ENCODE measurements at places on chromosomes 1 and 21. TPM values are rescaled to one million over a fixed set of nuclear protein-coding genes. Genes with fewer than 3 reads are reported as not detected.

The CD101 gene
- total RNA-seq = 0.76 TPM

DNA sequence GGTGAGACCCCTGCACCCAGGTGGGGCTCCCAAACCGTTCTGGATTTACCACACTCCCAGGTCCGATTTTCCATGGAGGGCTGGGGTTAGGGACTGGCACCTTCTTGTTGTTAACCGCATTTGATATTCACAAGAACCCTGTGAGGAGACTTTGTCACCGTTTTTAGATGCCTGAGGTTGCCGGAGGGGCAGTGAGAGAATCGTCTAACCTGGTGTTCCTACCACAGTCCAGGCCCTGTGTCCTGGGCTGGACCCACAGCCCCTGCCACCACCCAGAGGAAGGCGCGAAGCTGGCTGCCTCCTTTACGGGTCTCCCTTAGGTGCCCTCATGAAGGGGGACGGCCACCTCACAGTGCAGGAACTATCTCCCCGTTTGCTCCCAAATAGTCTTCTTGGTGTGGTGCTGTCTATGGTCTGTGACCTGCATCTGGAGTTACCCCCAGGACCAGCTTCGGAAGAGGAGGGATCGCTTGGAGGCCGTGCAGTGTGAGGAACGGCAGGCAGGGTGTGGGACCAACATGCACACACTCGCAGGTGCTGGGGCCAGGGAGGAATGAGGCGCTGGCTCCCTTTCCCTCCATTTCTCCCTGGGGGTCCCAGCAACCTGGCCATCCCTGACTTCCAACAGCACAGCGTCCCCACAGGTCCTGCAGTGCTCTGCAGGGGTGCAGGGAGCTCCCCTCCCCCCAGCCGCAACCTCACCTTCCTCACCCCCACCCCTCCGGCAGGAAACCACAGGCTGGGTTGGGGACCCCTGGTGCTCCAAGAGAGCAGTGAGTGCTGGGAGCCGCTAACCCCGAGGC, 7.0 kb downstream of the SIM2 start:
- H3K4me1 ChIP-seq = no peaks in the 10 kb centered on the region
- no peaks in the 10 kb centered on the region for H3K27me3 ChIP-seq
- DNase-seq = no peak
- no peak overlapping the region for H3K4me3 ChIP-seq
- no peak overlapping the region for H3K27ac ChIP-seq
- H3K36me3 ChIP-seq = peaks cover 22% of the 10 kb centered on the region

DNA sequence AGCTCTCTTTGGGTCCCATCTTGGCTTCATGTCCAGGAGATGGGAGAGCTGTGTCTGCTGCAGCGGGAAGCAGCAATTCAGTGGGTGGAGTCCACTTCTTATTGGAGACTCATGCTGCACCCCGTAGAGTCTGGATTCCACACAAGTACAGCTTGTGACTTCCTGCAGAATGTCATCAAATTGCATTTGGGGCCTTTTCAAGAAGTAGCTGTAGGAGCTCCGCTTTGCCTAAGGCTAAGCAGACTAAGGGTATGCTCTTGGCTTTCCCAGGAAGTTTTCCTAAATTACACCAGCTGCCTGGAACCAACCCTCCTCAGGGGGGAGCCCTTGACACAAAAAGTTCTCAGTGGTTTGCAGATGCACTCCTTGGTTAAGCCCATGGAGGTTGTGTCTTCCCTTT, 5.7 kb upstream of the MOB3C start:
- no peak overlapping the region for H3K27ac ChIP-seq
- DNase-seq = peak; percentile 63
- H3K4me1 ChIP-seq = no peaks in the 10 kb centered on the region
- H3K4me3 ChIP-seq = no peak overlapping the region

- H3K27me3 ChIP-seq = peaks cover 93% of the 10 kb centered on the region
- H3K4me3 ChIP-seq = no peak overlapping the region
- H3K27ac ChIP-seq = no peak overlapping the region
Measured at GRCh38 chr1:157390651-157391050, 161.7 kb downstream of the FCRL5 start.

- H3K27me3 ChIP-seq = no peaks in the 10 kb centered on the region
- H3K36me3 ChIP-seq = no peaks in the 10 kb centered on the region
- H3K27ac ChIP-seq = no peak overlapping the region
Measured at GRCh38 chr1:239835946-239836440, 255.7 kb upstream of the FMN2 start.

The CNKSR1 gene
- 28.1 TPM for total RNA-seq

The AMIGO1 gene
- total RNA-seq = 1.3 TPM

The IVL gene
- 1.9 TPM for total RNA-seq

DNA sequence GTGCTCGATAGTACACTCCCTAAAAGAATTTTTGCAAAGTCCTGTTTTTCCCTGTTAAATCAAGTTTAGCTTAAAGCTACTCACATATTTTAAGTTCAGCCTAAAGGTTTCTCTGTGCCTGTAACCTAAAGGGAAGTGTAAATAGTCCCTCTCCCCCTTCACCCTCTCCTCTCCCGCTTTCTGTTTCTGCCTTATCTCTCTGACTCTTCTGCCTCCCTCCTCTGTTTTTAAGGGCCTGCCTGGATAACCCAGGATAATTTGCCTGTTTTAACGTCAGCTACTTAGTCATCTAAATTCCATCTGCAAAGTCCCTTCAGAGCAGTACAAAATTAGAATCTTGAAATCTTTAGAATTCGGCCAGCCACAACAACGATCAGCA, 92.6 kb downstream of the NID1 start:
- H3K27ac ChIP-seq = no peak overlapping the region
- DNase-seq = no peak

- H3K4me1 ChIP-seq = no peaks in the 10 kb centered on the region
- H3K4me3 ChIP-seq = no peak overlapping the region
- no peaks in the 10 kb centered on the region for H3K27me3 ChIP-seq
- DNase-seq = no peak
Measured at GRCh38 chr1:25522031-25522655, 21.3 kb upstream of the LDLRAP1 start.

DNA sequence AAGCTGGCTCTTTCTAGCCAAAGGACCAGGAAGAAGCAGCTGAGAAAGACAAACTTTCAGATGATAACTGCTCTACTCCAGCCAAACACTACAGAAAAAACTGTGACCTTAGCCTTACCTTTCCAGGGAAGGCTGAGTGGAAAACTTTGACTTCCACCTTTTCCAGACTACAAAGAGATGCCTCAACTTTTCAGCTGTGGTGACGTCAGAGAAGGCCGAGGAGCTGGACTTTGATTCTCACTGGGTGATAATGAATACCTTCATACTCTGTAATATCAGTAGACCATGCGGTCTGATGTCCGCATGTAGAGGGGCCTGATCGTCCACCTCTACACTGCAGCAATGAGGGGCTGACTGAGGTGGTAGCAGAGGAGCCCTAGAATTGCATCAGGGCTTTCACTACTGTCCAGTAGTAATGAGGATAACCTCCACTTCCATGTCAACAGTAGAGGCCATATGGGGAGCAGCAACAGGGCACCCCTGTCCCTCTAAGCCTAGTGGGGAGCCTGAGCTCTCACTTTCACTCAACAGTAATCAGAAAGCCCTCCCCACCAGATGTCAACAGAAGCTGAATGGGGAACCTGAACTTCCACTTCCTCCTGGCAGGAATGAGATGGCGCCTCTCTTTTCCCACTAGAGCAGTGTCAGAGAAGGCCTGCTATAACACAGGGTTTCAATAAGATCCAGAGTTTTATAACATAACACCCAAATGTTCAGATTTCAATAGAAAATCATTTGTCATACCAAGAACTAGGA, 28.4 kb upstream of the PADI1 start:
- H3K4me1 ChIP-seq = peaks cover 30% of the 10 kb centered on the region
- H3K27ac ChIP-seq = no peak overlapping the region
- DNase-seq = no peak
- no peaks in the 10 kb centered on the region for H3K36me3 ChIP-seq
- no peak overlapping the region for H3K4me3 ChIP-seq
